Kidney tubule cell (primary cell): ENCODE measurements at places on chromosomes 7 and 10.
A peak's percentile ranks its signal among the peaks of the same experiment; 100 is the strongest.

DNA sequence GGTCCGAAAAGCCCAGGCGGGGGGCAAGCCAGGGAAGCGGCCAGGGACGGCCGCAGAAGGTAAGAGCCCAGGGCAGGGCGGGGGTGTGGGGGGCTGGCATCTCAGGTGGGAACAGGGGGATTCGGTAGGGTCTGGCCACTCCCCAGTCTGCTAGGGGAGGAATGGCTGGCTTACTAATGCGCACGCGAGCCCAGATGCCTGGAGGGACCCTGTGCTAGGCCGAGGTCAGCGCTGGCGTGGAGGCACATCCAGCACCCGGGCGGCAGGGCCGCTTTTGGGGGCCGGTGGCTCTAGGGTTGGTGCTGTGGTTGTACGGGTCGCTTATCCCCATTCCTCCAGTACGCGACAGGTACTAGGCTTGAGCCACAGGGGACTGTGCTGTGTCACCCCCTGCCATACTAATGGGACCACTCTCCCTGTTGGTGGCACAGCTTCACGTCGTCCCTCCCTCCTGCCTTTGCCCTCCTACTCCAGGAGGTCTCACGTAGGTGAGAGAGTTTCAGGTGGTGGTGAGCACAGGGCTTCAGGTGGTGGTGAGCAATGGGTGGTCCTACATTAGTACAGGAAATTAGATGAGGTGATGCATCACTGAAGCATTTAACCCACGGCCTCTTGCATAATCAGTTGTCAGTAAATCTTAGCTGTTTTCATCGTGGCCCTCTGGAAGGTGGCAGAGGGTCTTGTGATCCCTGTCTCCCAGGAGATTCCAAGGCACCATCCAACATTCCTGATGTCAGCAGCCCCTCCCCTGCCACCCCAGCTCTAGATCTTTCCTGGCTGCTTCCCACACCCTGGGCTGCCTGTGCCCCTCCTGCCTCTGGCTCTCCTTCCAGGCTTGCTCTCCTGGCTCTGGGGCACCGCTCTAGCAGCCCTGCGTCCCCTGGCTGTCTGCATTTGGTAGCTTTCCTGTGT, 971 bp downstream of the AEBP1 start:
- DNase-seq: peak; percentile 72

DNA sequence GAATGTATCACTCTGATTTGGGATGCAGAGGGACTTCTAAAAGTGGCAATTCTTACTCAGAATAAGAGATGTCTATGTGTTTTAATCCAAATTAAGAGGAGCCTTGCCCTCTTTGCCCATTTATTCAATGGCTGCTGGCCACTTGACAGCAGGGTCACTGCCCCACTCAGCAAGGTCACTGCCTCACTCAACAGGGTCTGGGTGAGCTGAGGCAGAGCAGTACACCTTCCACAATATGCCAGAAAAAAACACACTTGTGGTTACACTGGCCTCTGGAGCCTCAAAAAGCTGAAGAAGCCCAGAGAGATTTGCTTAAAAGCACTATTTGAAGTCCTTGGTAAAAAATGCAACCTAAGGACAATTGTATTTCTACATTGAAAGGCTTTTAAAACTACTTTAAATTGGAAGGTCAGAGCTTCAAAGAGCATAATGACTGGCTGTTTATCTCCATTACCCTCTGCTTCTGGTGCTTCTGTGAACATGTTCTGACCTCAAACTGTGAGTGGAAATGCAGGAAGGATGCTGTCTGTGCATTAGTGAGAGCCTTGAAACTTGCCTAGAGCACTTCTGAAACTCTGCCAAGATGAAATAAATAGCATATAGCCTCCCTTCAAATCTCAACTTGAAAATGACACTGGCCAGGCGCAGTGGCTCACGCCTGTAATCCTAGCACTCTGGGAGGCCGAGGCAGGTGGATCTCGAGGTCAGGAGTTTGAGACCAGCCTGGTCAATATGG, 35.1 kb upstream of the WIPF3 start:
- no peak for DNase-seq

- DNase-seq: no peak
Measured at GRCh38 chr7:47354831-47355541, 226.9 kb downstream of the TNS3 start.

- DNase-seq: no peak
Measured at GRCh38 chr10:108362961-108363360, 1198.5 kb upstream of the SORCS1 start.

- peak; percentile 32 for DNase-seq
Measured at GRCh38 chr10:103184615-103185014, 8.5 kb downstream of the NT5C2 start.

DNA sequence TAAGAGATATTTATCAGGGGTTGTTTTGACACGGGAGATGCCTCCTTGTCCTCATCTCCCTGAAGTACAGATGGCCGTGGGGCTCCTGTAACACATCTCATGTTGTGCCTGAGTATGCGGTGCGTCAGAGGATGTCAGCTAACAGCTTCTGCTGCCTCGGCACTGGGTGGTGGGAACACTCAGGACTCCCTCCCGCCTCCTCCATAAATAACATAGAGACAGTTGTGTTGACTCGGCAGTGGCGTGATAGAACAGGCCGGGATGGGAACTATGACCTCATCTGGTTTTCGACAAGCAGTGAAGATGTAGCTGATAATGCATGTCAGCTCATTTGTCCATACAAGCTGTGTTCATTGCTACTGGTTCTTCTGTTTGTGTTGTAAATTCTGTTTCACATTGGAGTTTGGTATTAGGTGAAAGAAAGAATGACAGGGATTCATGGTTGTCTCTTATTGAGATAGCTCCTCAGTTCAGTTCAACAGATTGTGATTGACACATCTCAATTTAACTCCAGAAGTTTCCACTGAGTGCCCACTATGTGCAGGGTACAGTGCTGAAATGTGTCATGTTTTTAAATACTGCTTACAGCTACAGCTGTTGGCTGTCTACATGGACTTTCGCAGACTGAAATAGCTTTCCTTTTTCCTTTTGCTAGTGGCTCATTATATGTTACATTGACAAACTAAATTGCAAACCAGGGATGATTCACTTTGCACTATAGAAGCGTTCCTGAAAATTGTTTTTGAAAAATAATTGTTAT, 87.4 kb downstream of the CHN2 start:
- peak; percentile 13 for DNase-seq

- DNase-seq: no peak
Measured at GRCh38 chr10:19848226-19848985, 32.2 kb downstream of the PLXDC2 start.

- no peak for DNase-seq
Measured at GRCh38 chr7:87627634-87627994, 584 bp upstream of the RUNDC3B start.

DNA sequence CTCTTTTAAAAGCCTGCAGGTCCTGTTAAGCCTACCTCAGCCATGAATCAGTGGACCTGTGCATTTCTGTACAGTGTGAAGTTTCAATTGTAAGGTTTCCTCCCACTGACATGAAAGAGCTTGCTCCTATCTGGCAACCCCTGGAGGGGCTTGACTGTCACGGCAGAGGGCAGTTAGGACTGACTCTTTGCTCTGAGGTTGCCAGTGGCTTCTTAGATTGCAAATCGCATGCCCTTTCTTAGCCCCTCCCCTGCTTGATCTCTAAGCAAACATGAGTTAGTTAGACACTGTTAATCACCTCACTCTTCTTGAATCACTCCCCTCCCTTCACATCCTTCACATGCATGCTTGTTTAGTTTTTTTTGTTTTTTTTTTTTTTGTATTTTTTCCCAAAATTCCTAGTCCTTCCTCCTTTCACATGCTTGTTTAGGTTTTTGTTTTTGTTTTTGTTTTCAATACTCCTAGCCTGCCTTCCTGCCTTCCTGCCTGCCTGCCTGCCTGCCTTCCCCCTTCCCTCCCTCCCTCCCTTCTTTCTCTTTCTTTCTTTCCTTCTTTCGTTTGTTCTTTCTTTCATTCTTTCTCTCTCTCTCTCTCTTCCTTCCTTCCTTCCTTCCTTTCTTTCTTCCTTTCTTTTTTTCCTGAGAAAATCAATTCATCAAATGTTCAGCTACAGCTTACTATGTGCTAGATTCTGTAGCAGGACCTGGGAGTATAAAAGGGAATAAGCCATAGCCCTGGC, 6.0 kb upstream of the HIPK2 start:
- DNase-seq: peak; percentile 40

GRCh38 chr10:75733135-75733890, 301.9 kb downstream of the LRMDA start:
- no peak for DNase-seq

- DNase-seq: no peak
Measured at GRCh38 chr7:12907774-12908173, 220.3 kb downstream of the ARL4A start.

GRCh38 chr10:12489357-12489756, 140.0 kb downstream of the CAMK1D start:
- no peak for DNase-seq

DNA sequence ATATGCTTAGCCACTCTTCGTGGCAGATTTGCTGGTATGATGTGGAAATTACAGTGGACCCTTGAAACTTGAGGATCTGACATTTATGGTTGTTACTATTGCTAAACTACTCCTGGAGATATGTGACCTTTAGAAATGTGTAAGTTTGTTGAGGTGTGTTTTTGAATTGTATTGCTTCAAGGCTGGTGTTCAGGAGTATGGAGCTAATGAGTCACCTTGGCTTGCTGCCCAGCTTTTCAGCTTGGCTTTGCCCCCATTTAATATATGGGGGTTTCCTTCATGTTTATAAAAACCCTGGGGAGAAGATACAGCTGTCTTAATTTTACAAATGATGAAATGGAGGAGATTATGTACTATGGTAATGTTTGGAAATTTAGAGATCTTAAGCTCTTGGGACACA, 11.6 kb downstream of the HBP1 start:
- peak; percentile 70 for DNase-seq

DNA sequence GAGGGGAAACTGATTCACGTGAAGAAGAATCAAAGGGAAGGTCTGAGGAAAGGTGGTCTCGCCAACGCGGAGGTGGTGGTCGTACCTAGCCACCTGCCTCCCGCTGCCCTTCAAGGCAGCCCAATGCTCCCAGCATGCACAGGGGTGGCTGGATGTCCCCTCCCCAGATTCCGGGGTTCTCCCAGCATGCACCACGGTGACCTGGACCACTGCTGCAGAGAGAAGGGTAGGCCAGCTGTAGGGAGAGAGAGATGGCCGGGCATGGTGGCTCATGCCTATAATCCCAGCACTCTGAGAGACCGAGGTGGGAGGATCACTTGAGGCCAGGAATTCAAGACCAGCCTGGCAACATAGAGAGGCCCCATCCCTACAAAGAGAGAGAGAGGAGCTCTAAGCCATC, 32.4 kb upstream of the PPP2R2D start:
- DNase-seq: no peak

DNA sequence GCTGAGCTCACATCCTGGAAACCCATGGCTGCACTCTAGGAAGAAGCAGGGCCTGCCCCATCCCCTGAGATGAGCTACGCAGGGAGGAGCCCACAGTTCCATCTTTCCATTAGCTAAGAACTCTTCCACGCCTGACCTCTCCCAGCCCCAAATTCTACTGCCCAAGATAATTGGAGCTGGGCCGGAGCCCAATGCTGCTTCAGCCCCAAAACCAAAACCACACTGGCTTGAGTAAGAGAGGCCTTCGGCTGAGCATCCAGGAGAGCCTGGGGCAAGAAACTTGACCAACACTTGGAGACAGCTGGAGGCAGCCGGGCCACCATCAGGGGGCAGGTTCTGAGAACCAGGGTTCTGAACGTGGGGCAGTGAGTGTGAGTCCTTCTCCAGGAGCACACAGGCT, 116.1 kb upstream of the ZMIZ1 start:
- no peak for DNase-seq

DNA sequence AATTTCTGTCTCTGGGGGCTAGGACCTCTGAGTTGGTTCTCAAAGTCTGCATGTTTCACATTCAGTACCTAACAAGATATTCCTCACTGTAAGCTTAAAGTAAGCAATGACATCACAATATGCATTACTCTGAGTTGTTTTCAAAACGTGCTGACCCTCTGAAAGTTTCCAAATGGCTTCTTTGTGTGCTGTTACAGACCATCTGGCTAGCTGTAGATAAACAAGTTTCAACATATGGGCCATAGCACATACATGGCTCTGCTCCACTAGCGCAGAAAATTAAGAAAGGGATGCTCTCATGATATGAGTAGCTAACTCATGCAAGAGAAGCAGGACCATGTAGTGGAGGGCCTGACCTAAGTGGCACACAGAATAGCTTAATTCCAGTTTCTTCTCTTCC, 119.0 kb downstream of the HTR7 start:
- DNase-seq: no peak

DNA sequence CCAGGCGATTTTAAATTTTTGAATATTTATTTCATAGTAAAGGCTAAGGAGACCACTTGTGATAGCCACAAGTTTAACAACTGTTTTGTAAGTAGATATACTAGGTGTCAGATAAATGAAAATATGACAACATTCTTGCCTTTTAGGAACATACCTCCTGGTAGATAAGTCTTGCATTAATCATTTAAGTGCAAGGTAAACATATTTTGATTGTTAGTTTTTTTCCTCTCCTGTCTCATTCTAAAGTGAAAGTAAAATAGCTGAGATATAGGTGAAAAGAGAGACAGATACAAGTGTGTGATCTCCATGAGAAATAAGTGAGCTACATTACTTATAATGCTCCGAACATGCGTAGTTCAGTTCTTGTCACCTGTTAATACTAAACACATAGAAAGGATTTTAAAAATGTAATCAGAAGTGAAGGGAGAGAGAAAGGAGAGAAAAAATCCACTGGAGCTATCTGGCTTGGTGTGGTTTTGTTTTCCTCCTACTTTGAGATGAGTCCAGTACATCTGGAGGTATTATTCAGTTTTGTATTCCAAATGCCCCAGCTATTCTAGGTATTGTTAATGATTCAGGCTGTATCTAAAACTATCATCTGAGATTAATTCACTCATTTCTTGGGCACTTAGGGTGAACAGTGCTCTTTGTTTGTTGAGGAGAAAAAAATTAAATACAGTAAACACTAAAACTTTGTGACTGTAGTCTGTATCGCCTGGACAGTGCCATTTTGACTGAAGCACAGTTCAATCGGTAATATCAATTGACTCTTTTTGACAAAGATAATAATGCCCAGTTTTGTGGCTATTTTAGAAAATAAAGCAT, 21.2 kb downstream of the GLCCI1 start:
- DNase-seq: no peak

- DNase-seq: peak; percentile 8
Measured at GRCh38 chr7:97174303-97174702, 56.8 kb downstream of the SDHAF3 start.

DNA sequence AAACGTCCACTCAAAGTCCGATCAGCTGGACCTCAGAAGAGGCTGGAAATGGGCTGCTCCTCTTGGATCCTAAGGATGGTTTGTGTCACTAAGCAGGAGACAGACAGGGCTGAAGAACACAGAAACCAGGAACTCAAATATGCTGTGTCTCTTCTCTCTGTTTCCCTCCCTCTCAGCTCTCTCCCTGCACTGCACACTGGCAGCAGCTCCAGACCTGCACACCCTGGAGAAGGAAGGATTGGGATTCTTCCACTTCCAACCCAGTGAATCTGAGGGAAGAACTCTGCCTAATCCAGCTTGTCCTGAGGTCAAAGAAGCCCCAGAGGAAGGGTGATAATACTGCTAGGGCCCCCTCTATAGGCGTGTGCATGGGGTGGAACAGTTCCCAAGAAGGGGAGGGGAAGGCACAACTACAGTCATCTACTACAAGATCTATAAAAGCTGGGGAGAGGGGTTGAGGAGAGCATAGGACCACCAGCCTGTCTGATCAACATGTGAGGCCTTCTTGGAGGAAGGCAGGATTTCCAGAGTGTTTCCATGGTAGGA, 22.7 kb upstream of the ZCCHC24 start:
- no peak for DNase-seq
